Left renal cortex interstitium (tissue), 4 donors: ENCODE measurements at places on chromosomes 16 and 17.

DNA sequence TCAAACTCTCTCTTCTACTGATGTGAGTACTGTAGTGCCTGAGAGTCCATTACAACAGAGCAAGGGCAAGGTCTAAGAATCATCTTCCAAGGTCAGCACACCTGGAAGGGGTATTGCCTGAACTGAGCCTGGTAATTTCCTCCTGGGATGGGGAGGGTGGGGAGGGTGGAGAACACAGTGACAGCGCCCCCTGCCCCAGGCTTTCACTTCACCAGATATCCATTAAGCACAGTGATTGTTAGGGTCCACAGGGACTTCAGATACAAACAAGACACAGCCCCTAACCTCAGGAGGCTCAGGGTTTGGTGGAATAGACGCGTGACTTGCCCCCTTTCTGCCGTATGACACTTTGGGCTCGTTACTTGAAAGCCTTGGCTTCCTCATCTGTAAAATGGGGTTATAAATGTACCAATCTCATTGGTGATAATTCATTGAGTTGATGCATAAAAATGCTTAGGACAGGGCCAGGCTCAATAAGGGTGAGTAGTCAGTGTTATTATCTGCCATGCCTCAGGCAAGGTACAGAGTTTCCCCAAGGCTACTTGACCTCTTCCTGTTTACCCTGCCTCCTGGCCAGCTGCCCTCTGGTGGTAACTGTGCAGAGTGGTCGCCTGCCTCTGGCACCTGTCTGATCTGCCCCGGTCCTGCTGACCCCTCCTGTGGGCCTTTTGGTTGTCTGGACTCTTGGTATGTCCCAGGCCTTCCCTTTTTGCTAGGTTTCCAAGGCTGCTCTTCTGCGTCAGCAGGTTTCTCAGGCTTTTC, 13.1 kb upstream of the BRD7 start:
- DNase-seq: no peak

DNA sequence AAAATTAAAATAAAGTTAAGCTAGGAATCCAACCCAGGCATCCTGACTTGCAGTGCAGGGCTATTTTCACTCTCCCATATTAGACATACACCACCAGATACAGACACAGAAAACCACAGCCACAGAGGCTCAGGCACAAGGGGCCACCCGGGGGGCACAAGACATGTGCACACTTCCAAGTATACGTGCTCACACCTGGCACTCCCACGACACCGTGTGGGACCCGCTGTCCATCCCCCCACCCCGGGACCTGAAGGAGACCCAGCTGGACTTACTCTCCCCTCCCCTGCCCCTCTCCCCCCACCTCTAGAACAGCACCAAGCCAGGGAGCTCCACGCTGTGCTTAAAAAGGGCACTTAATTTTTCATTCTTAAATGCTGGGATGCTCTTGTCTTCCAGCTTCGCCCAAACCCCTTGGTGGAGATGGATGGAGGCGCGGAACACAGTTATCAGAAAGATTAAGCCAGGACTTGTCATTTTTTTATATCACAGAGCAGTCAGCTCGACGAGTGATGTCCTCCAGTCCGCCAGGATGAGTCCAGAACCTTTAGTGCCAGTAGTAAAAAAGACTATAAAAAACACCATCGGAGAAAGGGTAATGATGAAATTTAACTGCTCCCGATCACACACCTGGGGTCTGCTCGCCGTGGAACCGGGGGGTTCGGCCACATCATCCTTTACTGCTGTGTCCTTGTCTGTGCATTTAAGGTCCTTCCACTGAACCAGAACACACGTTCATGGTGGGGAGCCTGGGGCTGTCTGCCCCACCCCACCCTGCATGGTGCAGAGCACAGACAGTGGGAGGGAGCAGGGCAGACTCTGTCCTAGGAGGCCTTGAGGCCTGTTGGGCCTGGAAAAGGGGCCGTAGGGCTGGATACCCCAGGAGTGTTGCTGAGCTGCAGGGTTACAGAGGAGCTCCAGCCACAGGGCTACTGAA, 73.3 kb upstream of the LHX1 start:
- no peak for DNase-seq

- DNase-seq: no peak
These were observed 3.2 kb downstream of the ACTG1 start for GRCh38 chr17:81509207-81509971.

- DNase-seq: no peak
These were observed 16.7 kb downstream of the C16orf54 start for GRCh38 chr16:29729116-29729521.

- no peak for DNase-seq
These were observed 108.8 kb downstream of the ARHGAP44 start for GRCh38 chr17:12898110-12898509.
